ENCODE measurements at places on chromosomes 11 and 22.
A peak's percentile ranks its signal among the peaks of the same experiment; 100 is the strongest.

- no peak for DNase-seq
Observed at GRCh38 chr22:20451920-20452319, 14.3 kb upstream of the SCARF2 start.

- DNase-seq = no peak
Observed at GRCh38 chr11:65506290-65506771, 7.5 kb downstream of the MALAT1 start.

GRCh38 chr11:102575012-102575411 lies 44.5 kb upstream of the MMP7 start:
- no peak for DNase-seq

- DNase-seq = no peak
Observed at GRCh38 chr22:39935116-39935515, 25.1 kb upstream of the TMA7B start.

DNA sequence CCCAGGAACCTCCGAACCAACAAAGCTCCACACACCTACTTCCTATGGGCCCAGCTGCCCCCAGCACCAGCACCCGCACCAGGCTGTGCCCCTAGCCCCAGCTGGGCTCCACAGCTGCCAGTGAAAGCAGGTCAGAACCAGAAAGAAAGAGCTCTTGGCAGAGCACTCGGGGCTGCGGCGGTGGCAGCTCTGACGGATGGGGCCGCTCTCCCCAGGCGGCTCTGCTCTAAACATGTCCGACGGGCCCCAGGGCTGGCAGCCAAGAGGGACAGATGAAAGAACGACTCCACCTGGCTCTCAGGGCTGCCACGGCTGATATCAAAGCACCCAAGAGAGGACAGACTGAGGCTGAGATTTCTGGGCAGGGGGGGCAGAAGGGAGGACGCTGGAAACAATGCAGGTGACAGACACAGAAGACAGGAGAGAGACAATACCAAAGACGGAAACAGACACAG lies 25.7 kb downstream of the LRFN4 start:
- DNase-seq = no peak

- no peak for DNase-seq
Observed at GRCh38 chr11:94658888-94659287, 91.7 kb downstream of the PIWIL4 start.

- DNase-seq = no peak
Observed at GRCh38 chr11:111954154-111954553, 17.0 kb downstream of the DIXDC1 start.

- no peak for DNase-seq
Observed at GRCh38 chr22:32322986-32323385, 34.7 kb upstream of the RFPL3 start.

DNA sequence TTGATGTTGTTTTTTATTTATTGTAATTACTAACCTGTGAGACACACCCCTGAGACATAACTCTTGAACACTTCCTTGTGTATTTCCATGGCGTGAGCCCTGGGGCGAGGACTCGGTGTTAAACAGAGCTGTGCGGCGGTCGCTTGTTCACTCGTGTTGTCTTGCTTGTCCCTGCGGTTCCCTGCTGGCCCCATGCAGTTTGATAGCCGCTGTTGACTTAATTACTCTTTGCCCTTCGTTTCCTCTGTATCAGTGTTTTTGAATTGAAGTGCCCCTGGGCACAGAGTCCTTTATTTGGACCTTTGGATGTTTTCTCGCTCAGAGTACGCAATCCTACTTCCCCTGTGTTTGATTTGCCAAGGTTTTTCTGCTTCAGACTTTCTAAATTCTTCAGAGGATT lies 52.7 kb downstream of the TBC1D22A start:
- DNase-seq = no peak

DNA sequence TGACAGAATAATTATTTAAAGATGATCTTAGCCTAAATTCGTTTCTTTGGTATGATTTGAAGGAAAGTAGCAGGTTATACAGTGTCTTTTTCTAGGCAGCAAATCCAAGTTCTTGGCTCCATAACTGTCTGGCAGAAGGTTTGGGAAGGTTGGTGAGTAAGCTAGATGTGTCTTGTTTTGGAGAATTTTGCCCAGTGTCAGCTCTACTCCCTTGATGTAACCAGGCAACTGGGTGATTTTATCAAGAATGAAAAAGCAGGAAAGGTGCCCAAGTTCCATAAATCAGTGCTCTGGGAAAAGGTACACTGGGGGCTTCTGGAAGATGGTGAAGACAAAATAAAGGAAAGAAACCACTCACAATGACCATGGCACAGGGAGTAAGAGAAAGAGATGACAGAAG lies 71.5 kb upstream of the USP47 start:
- no peak for DNase-seq

- no peak for DNase-seq
Observed at GRCh38 chr11:36953976-36954375, 355.9 kb upstream of the RAG2 start.

DNA sequence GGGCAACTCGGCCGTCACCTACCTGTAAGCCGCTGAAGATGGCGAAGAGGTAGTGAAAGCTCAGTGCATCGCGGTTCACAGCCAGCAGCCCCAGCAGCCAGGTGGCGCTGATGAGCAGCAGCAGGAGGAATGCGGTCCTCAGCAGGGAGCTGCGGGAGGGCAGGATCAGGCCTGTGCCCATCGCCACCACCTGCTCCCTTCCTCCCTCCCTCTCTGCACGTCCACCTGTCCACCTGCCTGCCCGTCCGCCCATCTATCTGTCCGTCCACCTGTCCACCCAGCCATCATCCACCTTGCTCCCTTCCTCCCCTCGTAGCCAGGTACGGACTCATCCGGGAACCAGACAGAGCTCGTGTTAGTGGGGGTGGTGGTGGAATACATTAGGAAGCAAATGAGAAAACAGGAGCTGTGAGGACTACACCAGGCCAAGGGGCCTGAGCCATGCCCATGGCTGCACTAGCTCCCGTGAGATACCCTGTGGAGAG lies 32.2 kb downstream of the TRMU start:
- peak; percentile 57 for DNase-seq

DNA sequence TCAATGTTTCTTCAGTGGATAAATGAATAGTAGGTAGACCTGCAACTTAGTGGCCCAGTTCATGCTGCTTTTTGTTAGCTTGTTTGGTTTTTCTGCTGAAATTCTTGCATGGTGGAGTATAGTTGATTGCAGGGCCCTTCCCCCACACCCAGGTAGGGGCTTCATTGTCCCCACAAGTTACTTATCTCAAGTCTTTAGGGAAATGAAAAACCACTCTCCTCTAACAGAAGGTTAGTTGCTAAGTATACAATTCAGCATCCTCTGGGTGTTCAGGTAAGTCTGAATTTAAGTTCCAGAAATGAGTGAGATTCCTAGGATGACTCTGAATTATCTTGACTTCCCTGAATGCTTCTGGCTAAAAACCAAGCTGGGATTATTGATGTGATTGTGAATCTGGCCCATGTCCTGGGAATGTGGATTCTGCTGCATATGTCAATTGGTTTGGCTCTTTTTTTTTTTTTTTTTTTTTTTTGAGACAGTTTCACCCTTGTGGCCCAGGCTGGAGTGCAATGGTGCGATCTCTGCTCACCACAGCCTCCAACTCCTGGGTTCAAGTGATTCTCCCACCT lies 40.3 kb downstream of the BCL2L13 start:
- DNase-seq = no peak

GRCh38 chr11:17760102-17761029 lies 25.8 kb downstream of the KCNC1 start:
- no peak for DNase-seq

DNA sequence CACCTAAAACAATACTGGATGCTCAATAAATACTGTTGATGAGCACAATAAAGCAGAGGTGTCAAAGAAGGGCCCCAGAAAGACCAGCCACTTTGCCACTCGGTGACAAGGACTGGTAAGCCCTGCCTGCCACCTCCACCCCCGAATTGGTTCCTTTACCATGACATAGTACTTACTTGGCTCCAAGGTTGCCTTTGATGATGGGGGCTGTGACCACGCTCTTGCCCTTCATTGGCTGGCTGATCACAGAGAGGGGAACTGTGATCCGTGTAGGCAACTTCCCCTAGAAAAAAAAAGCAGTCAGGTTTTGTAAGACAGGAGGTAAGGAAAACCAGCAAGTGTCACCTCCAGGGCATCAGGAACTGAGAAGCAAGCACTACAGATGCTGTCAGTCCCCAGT lies 29.7 kb downstream of the NFRKB start:
- DNase-seq = no peak

DNA sequence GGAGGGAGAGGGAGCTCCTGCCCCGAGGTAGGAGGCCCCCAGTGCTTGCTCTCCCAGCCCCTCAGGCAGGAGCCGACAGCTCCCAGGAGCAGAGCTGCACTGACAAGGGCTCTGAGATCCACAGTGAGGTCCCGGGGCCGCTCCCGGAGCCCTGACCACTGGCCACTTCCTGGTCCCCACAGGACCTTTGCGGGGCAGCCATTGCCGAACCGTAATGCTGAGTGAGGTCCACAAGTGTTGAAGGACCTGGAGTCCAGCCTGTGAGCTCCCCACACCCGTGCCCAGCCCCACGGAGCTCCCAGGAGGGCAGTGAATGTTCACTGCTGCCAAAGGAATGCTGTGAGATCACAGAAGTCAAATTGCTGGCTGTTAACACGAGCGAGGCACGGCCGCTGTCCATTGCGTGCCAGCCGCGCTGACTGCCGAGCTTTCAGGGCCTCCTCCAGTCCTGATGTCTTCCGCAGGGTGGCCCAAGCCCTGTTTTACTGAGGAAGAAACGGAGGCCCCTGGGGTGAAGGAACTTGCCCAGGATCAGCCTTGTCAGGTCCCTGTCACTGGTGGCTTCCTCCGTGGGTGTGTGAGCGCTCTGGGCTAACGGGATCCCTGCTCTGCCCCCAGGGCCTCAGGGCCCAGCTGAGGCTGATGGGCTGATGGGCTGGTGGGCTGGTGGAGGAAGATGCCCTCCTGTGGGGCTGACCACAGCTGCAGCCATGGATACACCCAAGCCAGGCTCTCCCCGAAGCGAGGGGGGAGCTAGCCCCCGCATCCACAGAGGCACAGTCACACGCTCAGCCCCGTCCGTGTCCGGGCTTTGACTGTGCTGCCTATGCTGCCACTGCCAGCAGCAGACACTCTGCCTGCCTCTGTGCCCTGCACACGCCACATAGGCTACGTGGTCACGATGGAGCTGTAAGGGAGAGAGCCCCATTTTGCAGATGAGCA lies 70.8 kb downstream of the WNT7B start:
- DNase-seq = no peak

- DNase-seq = no peak
Observed at GRCh38 chr22:20510811-20511577, 3.6 kb downstream of the MED15 start.

DNA sequence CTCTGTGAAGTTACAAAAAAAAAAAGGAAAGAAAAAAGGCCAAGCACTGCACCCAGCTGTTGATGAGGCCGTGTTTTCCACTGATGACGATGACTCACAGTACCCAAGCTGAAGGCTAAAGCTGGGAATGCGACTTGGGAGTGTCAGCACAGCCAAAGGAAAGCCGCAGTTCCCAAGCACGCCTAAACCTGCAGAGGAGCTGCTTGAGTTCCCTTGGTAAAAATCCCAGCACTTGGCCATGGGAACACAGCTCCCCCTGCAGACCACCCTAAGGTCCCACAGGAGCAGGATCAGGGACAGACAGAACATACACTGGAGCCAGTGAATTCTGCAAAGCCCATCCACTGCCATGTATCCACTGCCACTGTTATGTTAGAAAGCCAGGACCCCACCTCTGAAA lies 39.9 kb downstream of the SERGEF start:
- no peak for DNase-seq

DNA sequence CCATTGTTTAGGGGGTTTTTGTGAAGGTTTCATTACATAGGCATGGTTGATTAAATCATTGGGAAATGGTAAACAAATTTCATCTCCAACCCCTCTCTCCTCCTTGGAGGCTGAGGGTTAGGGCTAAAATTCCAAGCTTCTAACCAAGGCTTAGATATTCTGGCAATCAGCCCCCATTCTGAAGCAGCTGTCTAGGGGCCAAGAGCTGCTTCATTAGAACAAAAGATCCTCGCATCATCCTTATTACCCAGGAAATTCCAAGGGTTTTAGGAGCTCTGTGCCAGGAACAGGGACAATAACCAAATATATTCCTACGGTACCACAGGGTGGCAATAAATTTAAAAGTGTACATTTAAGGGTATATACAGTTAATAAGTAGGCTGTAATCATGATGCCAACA lies 22.5 kb upstream of the EED start:
- no peak for DNase-seq

DNA sequence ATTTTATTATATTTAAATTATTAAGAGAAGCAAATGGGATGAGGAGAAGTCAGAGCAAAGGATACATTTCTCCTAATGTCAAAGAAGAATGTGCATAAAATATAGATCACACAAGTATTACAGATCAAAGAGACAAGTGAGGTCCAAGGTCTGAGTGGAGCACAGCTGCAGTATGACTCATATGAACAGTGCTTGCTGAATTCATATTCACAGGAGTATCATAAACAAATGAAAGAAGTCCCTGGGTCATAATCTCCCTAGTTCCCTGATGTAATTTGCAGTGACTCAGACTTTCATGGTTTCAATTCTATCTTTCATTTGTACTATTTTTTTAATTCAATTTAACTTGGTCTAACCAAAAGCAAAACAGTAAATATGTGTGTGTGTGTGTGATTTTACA lies 499.0 kb upstream of the CCDC179 start:
- no peak for DNase-seq

- no peak for DNase-seq
Observed at GRCh38 chr11:33866936-33867335, 24.9 kb downstream of the LMO2 start.

GRCh38 chr11:63282579-63282978 lies 39.2 kb upstream of the SLC22A25 start:
- DNase-seq = no peak

- no peak for DNase-seq
Observed at GRCh38 chr11:66268952-66269905, 790 bp downstream of the RAB1B start.

GRCh38 chr22:24948356-24949202 lies 2.1 kb upstream of the LHFPL7 start:
- DNase-seq = no peak

- DNase-seq = no peak
Observed at GRCh38 chr22:45650721-45651120, 20.9 kb upstream of the ATXN10 start.

DNA sequence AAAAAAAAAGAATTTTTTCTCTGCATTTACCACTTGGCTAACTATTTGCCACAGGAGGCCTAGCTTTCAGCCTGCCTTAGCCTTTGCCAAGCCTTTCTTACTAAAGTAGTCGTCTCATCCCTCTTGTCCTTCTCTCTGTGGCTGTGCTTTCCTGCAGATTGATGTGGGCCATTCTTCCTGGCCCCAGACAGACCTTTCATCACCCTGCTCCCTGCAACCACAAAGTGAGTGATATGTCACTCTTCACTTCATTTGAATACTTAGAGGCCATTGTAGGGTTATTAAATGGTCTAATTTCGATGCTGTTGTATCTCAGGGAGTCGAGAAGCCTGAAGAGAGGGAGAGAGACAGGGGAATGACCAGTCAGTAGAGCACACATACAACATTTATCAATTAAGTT lies 37.6 kb downstream of the ART5 start:
- DNase-seq = no peak

All from activated CD4-positive, alpha-beta T cell treated with anti-CD3 and anti-CD28 coated beads for 24 hours (primary cell).